T follicular helper cell (primary cell): ENCODE measurements at places on chromosomes 1 and 21.

DNA sequence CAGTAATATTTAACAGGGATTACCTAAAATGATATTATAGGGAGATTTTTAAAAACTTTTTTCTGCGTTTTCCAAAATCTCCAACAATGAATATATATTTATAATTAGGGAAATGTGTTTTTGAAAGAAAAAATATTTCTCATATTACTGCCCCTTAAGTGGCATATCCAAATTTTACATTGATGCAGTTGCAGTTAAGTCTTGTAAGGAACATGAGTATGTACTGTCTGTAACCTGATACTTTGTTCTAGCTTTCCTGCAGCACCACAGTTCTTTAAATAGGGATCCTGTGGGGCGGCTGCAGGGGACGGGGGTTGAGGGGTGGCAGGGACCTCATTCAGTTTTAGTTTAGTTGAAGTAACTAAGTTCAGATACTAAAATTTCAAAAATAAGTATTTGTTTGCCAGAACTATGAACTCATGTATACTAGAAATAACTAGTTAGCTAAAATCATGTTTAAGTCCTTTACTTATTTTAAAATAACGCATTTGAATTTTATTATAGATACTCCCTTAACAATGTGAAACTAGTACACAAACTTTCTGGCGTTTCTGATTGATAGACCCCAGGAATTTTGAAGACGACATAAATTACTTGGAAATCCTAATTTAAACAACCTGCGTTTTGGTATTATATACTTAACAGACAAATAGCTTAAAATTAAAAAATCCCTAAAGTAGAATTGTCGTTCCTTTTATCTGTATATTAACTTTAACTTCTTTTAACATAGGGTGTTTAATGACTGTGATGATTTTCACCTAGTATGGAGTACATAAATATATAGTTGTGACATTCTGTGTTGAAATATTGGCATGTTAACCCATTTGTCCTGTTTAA lies 639 bp upstream of the DNAJB4 start:
- peak; percentile 15 for DNase-seq

DNA sequence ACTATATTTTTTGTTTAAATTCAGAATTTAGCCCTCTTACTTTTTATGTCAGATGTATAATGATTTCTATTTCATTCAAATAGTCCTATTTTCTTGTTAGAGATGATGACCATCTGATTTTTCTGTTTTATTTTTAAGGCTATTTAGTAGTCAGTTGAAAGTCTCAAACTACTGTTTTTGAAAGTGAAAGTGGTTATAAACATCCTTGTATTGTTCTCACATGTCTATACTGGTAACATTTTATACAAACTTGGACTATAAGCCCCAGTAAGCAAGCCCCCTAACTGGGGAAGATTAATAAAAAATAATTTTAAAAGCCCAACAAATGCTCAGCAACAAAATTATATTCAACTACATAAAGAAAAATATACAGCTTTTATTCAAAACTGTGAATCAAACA lies 271.3 kb upstream of the RGS18 start:
- no peak for DNase-seq

DNA sequence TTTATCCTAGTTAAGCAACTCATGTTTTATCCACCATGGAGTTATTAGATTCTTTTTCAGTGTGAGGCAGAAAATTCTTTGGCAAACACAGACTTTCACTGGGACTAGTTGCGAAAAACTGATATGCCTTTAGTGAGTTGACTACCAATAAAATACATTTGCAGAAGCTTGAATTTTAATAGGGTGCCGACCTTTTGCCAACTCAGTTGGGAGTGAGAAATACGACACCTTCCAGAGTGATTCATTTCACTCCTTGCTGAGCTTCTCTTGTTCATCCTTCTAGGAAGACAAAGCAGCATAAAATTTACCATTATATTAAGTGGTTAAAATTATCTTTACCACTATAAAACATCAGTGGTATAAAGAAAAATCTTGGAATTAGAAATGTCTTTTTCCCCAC lies 1.2 kb upstream of the KRTAP23-1 start:
- DNase-seq, result no peak

GRCh38 chr1:51961954-51962353 lies 28.5 kb downstream of the RAB3B start:
- DNase-seq, result no peak

GRCh38 chr1:8361198-8361849 lies 43.4 kb downstream of the SLC45A1 start:
- DNase-seq, result no peak
